ENCODE measurements at places on chromosomes 6 and 20. TPM values are rescaled to one million over a fixed set of nuclear protein-coding genes. Genes with fewer than 3 reads are reported as not detected.

The ZNF335 gene
- total RNA-seq: 15.9 TPM

The TBX18 gene
- total RNA-seq: 26.1 TPM

The TFAP2C gene
- not detected for total RNA-seq

The OR2H1 gene
- total RNA-seq: not detected

The SALL4 gene
- total RNA-seq: not detected

The NMBR gene
- not detected for total RNA-seq

The PTPRT gene
- total RNA-seq: not detected

The SYCP2 gene
- 0.71 TPM for total RNA-seq

Measured in LHCN-M2 (cell line).